ENCODE measurements at places on chromosomes 4 and X.

DNA sequence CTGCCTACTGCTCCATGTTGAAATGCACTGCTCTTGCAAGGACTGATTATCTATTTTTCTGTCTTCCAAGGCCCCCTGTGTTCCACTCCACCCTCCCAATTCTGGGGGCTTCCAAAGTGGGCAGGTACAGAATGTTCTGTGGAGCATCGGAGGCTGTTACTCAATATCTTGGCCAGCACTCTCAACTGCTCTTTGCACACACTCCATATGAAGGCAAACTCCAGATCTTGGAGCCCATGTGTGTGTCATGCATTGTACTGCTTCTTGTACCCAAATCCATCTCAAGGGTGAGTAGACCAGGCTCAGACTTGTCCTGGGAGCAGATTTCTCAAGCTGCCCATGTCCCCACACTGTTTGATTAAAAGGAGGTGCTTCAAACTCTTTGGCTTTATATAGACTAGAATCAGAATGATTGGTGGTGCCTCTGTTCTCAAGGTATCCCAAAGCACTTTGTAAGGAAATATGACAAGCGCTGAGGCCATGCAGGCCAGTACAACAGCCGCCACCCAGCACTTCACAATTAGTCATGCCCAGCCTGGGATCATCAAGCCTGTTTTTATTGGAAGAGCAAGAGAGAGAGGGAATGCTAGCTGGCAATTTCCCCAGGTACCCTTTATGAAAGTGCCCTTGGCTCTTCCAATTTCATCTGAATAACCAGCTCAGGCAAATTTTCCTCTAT is 44.3 kb downstream of the AR start:
- no peak for DNase-seq

- no peak for DNase-seq
Measured at GRCh38 chrX:153499876-153500275, 5.1 kb downstream of the BGN start.

- peak; percentile 81 for DNase-seq
Measured at GRCh38 chr4:153426207-153426885, 39.8 kb upstream of the TMEM131L start.

GRCh38 chr4:158912806-158913205 is 144.0 kb downstream of the FNIP2 start:
- DNase-seq = no peak

- DNase-seq = no peak
Measured at GRCh38 chr4:110532901-110533589, 57.1 kb downstream of the ENPEP start.

DNA sequence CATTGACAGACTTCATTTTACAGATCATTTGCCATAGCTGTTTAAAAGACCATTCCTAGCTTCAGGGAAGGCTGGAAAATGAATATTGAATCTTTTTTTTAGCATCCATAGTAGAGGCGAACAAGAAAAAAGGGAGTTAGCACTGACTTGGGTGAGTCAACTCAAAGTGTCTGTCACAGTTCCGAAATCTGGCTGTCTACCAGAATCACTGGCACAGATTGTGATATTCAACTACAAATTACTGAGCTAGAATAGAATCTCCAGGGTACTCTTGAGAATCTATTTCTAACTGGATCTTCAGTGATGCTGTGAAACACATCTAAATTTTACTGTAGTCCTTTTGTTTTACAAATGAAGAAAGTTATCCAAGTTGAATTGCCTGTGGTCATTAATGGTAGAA is 31.5 kb downstream of the SEC24B start:
- DNase-seq = no peak

DNA sequence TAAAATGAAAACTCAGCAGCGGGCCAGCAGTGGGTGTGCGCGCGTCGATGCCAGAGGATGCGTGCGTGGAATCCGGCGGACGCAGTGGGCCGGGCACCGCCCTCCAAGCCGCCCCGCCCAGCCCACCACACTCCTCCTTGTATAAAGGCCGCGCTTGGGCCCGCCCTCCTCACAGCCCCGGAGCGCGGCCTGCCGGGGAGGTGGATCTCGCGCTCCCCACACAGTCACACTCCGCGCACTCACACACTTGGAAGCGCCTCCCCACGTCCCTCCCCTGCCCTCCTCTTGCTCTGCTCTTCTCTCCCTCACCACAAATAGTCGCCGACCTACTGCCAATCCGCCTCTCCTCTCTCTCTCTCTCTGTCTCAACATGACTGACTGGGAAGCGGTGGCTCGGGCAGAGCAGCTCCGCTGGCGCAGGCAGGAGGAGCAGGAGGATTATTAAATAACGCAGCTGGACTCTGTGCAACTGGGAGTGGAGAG is at the start of gene CCSER1:
TSS of gene CCSER1 (plus strand) at position 172 of the 483 bp plus-strand sequence.
- DNase-seq = no peak

DNA sequence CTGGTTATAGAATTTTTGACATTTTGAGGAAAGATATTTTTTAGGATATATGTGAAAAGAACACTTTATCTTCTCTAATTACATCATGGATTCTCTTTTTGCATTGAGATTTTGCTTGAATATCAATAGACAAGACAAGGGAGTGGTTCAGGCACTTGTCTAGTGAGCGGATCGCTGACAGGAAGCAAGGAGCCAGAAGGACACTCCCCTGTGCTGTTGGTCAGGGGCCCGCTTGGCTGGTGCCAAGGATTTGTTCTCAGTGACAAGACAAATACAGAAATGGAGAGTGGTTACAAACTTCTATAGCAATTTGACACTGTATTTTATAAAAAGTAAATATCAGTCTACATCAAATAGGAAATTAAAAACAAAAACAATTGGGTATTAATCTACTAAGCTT is 60.0 kb downstream of the SLC9B1 start:
- no peak for DNase-seq

DNA sequence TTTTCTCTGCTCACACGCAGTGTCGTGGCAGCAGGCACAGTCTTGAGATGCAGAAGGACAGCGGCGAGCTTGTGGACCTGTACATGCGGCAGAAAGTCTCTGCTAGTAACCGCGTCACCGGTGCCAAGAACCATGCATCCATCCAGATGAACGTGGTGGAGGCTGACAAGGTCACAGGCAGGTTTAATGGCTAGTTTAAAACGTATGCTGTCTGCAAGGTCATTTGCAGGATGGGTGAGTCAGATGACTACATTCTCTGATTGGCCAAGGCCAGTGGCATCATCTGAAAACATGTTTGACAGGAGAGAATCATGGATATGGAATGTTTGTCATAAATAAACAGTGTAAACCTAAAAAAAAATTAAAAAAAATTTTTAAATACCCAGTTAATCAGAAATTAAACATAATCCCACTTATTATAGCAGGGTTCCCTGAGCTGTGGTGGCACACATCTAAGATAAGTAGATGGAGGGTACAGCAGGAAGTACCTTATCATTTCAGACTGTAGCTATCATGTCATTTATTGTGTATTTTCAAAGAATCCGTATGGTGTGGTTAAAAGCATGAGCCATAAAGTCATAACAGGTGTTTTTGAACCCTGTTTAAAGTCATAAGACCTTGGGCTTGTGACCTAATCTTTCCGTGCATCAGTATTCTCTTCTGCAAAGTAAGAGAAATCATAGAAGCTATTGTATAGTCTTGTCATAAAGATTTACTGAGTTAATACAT is 7.5 kb upstream of the BMP2K start:
- no peak for DNase-seq

DNA sequence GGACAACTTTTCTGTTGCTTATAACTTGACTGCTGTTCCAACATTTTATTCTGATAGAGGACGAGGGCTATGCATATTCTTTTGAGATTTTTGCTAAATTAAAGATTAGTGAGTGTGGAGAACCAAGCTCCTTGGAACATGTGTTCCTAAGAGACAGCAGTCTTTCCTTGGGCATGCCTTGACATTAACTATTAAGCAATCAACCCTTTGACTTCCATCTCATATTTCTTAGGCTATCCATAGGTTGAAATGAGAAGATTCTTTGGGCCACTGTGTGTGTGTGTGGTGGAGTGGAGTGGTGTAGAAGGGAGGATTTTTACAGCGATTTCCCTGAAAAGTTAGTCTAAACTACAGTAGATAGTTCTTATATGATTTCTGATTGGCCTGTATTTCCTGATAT is 127.4 kb upstream of the POF1B start:
- no peak for DNase-seq

DNA sequence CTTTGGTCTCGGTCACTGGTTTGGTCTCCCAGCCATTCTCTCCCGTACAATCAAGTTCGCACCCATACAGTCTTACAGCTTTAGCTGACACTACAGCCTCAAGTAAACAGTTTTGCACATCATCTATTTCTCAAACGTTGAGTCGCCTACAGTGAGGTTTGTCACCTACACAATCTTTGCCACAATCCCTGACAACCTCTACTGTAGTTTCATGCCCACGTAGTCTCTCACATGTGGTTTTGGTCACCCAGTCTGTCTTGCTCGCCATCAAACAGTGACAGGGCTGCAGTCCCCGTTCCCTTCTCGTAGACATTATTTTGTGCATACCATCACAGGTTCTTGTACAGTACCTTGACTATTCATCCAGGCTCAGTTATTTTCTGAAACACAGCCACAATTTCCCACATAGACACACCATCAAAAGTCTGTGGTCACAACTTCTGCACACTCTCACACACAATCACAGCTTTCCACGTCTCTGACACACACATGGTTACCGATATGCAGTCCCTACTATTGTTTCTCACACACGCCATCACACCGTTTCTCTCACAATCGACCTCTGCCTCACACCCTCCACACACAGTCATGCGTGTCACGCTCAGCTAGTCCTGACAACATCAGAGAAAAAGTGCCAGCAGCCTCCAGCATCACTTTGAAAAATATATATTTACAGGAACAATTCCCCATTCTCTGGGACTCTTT is 5.3 kb upstream of the CFP start:
- no peak for DNase-seq

DNA sequence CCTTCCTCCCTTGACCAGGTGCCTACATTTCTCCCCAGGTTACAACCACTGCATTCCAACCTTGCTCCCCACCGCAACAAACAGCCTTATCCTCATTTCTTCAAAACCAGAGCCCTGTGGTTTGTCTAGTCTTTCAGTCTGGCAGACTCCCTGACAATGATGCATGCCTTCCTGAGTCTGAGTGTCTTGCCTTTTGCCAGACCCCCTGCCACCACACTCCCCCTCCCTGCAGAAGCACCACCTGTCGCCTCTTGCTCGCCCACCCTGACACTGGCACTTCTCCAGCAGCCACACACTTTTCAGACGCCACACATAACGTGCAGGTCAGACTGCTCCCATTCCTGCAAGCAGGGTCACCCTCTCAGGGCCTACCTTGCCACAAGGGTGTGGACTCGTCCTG is 349.2 kb upstream of the NOCT start:
- DNase-seq = no peak

- no peak for DNase-seq
Measured at GRCh38 chrX:134374294-134374693, 85.7 kb upstream of the HPRT1 start.

DNA sequence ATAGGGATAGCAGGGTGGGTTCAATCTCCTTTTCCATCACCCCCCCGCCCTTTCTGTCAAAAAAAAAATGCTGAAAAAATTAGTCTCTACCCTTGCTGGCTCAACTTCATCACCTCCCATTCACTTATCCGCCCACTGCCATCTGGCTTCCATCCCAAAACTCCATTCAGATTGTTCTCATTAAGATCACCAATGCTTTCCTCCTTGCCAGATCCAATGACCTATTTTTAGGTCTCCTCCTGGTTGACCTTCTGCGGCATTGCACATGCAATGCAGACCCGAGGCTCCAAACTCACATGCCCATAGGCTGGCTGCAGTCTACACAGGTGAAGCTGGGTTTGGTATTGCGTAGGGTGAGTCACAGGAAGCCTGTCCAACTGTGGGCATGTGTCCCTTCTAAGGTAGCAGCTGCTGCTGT is 21.1 kb upstream of the STIM2 start:
- DNase-seq = no peak

GRCh38 chrX:46029777-46030176 is 515.4 kb downstream of the ZNF674 start:
- no peak for DNase-seq

DNA sequence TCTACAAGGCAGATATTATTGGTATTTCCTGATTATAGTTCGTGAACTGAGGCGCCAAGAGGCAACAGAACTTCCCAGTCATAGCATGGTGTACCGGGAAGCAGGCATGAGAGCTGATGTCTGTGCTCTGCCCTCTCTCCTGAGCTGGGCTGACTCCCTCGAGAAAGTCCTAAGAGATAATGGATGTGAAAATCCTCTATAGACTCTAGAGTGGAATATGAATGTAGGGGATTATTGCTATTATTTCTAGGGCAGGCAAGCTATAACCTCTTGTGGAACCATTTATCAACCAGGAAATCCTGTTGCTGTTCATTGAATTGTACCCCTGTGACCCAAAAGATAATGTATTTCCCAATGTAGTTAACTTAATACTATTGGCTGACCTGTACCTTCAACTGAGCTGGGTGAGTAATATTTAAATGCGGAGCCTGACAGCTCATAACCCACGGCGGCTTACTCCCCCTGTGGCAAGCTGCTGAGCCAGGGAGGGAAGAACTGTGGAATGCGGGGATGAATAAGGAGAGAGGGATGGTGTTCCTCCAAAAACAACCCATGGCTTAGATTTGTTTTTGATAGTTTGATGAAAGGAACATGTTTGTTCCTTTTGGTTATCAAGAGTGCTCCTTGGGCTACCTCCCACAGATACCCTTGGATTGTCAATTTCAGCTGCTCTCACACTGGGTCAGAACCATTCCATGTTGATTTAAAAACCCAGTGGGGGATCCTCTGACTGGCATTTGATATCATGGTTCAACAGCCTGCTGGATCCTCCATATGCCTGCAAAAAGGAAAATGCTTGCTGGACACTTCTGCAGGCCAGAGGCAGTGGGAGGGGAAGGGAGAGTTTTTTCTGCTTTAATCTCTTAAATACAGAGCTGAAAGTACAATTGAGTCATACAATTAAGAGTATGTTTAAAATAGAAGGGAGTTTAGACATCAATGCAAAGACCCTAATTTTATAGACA is 339.0 kb upstream of the BOD1L1 start:
- no peak for DNase-seq
